ENCODE measurements at places on chromosomes 12 and 14.

- no peak for DNase-seq
Observed at GRCh38 chr12:11801643-11802042, 152.2 kb downstream of the ETV6 start.

GRCh38 chr12:105013892-105014291 is 27.8 kb downstream of the NOPCHAP1 start:
- no peak for DNase-seq

DNA sequence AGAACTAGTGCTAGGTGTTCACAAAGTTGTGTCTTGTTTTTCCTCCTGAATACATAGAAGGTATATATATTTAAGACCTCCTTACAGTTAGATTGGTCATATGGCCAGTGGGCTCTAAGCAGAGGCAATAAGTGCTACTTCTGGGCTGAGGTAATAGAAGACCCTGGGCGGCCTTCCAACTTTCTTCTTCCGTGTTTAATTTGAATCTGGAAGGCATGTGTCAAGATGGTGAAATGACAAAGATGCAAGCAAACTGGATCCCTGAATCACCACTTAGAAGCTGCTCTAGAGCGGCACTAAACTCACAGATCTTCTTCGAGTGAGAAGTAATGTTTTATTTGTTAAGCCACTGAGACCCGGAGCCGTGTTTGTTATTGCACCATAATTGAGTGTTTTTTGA is 201.0 kb upstream of the GZMB start:
- no peak for DNase-seq

- no peak for DNase-seq
Observed at GRCh38 chr14:90810806-90811205, 5.4 kb downstream of the TTC7B start.

DNA sequence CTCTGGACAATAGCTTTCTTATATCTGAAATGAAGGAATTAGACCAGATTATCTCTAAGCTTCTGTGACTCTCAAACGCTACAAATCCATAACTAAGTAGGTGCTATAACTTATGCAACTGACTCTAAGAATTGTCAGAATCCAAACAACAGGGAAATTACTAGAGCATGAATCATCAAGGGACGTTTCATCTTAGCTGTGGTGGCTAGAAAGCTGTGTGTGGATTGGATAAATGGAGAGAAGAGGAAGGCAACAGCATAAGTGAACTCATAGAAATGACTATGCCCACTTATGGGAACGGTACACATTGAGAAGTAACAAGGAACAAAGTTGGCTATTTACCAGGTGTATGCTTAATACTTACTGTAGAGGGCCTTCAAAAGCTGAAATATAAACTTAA is 96.0 kb upstream of the NEDD1 start:
- no peak for DNase-seq

Data from activated CD4-positive, CD25-positive, alpha-beta regulatory T cell treated with anti-CD3 and anti-CD28 coated beads, Interleukin-2, amount 50 U/mL, for 72 hours (primary cell).